ENCODE measurements at places on chromosomes 16 and 17. TPM values are rescaled to one million over a fixed set of nuclear protein-coding genes. Genes with fewer than 3 reads are reported as not detected.

- DNase-seq = no peak
These were observed 14.4 kb downstream of the EPOP start for GRCh38 chr17:38660097-38661025.

DNA sequence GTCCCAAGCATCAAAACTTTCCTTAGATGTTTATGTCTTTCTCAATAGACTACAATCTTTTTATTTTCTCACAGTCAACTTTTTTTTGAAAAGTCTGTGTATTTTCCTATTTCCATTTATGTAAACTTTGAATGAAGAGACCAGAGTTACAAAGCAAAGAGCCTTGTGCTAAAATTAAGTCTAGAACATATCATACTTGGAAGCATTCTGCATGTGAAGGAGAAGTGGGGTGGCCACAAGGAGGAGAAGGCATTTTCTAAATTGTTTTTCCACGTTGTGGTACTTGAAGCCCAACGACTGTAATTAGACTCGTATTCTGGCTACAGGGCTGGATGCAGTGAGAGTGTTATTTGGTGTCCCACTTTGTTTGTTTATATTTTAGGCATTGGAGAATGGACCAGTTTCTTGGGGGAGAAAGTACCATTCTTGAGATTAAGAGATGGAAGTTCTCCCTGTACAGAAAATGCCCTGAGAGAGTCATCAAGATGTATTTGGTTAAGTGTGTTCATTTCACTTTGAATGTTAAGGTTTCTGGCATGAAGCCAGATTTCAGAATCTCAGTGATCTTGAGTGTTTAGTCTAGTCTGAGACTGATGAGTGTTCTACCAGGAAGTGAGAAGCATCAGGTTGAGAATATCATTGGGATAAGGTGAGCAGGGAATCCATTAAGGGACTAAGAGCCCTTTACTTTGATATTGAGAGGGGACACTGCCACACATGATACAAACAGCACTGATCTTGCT lies 71.6 kb downstream of the MAP2K6 start:
- DNase-seq = no peak

- DNase-seq = no peak
These were observed 363.7 kb downstream of the SNX29 start for GRCh38 chr16:12340151-12340733.

DNA sequence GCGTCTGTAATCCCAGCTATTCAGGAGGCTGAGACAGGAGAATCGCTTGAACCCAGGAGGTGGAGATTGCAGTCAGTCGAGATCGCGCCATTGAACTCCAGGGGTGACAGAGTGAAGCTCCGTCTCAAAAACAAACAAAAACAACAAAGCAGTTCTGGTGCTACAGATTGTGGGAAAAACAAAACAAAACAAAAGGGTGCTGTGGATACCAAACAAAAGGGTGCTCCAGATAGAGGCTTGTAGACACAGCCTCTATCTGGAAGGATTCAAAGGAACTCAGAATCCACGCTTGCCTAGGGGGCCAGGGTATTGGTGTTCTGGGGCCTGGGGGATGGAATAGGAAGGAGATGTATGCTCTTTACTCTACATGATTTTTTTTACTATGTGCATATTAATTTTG lies 2.5 kb downstream of the MYLK3 start:
- no peak for DNase-seq

GRCh38 chr16:62404842-62405611 lies 368.8 kb upstream of the CDH8 start:
- no peak for DNase-seq

GRCh38 chr16:89442990-89443726 lies 47.2 kb downstream of the ANKRD11 start:
- DNase-seq = peak; percentile 55

GRCh38 chr17:5560361-5560988 lies 23.8 kb downstream of the NLRP1 start:
- no peak for DNase-seq

DNA sequence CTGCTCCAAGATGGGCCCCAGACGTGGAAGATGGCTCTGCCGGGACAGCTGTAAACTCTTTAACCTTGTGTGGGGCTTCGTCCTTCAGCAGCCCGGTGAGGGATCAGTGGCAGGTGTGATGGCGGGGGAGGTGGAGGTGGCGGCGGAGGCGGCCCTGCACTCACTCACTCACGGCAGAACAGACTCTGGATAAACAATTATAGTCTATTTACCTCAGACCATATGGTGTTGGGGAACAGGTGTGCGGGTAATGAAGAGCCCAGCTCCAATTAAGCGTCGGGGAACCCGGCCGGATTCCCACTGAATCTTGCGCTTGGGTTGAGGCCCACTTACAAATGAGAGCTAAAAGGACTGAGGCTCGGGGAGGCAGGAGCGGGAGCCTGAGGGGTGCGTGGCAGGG lies 104.3 kb upstream of the SDK2 start:
- DNase-seq = no peak

GRCh38 chr16:84334482-84334881 lies 33.9 kb upstream of the ATP2C2 start:
- DNase-seq = peak; percentile 4

DNA sequence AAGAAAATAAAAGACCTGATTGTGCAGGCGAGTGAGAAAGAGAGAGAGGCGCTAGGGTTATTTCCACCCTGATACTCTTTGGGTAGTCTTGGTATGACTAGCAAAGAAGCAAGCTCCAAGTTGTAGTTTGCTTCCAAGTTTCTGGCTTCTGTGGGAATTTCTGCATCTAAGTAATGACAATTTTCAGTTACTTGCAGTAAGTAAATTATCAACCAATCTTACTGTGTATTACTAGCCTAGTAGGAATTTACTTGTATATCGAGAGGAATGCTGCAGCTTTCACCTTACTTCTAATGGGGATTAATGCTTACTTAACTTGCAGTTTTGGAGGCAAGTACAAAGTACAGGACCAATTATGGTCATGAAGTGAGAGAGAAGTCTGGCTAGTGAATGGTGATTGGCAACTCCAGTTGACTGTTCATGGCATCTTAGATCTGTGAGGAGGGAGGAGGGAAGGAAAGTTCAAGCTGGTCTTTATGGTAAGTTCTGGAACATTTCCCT lies 31.9 kb downstream of the TENT4B start:
- no peak for DNase-seq

DNA sequence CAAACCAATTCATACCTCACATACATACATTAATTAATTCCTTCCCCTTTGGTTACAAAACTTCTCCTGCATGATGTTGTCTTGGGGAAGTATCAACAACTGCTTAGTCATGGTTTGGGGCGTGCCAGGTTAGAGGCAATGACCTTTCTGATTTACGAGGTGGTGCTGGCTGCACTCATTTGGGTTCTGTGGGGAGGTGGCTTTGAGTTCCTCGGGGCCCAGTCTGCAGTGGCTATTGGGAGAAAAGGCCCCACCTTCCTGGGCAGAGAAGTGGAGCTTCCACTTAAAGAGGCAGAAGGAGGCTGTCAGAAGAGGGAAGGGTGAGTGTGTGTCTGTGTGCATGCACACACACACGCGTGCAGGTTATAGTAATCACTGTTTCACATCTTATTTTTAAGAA lies 10.2 kb upstream of the ETV4 start:
- DNase-seq = peak; percentile 32

GRCh38 chr17:68611353-68612208 lies 10.4 kb upstream of the FAM20A start:
- DNase-seq = no peak

- no peak for DNase-seq
These were observed 1.0 kb downstream of the CMTM4 start for GRCh38 chr16:66695471-66695934.

DNA sequence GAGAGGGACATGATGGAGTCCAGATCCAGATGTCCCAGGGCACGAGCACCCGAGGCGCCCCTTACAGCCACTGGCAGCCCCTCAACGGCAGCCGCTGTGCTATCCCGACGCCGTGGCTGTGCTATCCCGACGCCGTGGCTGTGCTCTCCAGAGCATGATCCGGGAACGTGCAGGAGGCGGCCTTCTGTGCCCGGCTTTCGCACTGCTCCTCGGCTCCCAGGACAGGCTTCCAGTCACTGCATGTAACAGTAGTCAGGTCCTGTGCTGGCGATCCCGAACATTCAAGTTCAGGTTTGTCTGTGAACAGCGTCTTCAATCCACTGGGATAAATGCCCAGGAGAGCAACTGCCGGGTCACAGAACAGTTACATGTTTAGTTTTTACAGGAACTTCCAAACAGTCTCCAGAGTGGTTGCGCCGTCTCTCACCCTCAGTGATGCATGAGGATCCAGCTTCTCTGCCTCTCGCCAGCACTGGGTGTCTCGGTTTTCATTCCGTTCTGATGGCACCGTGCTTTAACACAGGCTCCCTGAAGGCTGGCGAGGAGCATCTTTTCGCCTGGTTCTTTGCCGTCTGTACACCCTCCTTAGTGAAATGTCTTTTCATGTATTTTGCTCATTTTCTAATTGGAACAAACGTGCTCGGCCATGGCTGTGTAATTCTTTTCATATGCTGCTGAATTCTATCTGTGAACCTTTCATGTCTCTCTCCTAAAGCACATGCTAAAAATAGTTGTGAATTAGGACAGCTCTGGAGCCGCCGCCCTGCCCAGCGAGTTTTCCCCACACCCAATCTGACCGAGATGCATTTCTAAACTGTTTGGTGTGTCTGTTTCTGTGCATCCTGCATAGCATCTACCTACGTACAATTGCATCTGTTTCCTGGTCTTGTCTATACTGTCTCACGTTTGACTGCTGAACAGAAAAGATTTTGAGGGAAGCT lies 72.6 kb upstream of the METRNL start:
- DNase-seq = no peak

DNA sequence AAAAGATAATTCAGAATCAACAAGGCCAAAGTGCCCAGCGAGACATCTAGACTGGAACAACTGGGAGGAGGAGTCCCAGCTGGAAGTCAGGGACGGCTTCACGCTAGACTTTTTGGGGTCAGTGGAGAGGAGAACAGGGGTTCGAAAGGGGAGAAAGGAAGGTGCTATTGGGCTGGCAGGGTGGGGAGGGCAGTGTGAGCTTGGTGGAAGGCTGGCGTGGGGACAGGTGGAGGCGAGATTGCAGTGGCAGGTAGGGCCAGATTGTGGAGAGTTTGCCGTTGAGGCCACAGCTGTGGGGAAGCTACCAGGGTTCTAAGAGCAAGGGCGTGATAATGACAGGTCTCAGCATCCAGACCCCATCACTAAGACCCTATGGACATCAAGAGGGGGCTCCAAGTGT lies 10.5 kb downstream of the SDK2 start:
- DNase-seq = no peak

GRCh38 chr17:12851901-12852435 lies 62.7 kb downstream of the ARHGAP44 start:
- DNase-seq = no peak

DNA sequence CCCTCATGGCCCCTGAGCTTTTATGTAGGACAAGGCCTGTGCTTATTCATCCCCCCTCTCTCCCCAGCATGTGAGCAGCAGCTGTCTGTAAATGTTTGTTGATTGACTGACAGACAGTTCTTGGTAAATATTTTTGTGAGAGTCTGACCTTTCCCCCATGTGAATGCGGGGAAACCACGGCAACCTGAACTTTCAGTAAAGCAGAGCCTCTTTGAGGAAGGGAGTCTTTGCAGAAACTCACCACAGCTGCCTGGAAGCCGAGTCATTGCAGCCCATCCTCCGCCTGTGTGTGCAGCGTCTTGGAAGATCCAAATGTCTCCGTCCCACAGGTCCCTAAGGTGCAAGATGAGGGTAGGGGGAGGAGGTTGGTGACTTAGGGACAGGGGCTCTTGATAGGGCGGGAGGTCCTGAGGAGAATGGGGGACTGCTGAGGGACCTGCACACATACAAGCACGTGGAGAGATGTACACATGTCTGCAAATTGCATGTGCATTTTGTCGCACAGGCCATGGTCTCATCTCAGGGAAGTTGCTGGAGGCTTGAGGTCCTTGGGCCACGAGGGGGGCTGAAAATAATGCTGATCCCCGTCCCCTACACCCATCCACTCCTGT lies 23.0 kb upstream of the IL21R start:
- DNase-seq = no peak

DNA sequence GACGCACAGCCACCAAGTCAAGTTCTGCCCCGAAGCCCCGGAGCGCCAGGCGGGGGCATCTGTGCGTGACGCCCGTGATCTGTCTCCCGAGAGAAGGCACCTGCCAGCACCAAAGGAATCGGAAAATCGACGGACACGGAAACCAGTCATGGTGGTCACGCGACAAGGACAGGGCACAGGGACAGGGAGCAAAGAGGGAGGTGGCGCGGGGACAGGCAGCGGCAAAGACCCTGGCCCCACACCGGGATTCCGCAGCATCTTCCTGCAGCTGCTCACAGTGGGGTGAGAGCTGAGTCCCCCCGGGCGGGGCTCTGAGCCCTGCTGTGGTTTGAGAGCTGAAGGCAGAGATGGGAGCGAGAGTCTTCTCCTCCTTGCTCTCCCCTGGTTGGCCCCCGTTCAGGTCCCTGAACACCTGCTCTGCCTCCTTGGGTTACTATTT lies 56.4 kb downstream of the ABR start:
- DNase-seq = no peak

GRCh38 chr16:6095414-6095813 lies 997.8 kb upstream of the EEF2KMT start:
- DNase-seq = no peak

- peak; percentile 92 for DNase-seq
These were observed 14.8 kb downstream of the PLD6 start for GRCh38 chr17:17191346-17191792.

DNA sequence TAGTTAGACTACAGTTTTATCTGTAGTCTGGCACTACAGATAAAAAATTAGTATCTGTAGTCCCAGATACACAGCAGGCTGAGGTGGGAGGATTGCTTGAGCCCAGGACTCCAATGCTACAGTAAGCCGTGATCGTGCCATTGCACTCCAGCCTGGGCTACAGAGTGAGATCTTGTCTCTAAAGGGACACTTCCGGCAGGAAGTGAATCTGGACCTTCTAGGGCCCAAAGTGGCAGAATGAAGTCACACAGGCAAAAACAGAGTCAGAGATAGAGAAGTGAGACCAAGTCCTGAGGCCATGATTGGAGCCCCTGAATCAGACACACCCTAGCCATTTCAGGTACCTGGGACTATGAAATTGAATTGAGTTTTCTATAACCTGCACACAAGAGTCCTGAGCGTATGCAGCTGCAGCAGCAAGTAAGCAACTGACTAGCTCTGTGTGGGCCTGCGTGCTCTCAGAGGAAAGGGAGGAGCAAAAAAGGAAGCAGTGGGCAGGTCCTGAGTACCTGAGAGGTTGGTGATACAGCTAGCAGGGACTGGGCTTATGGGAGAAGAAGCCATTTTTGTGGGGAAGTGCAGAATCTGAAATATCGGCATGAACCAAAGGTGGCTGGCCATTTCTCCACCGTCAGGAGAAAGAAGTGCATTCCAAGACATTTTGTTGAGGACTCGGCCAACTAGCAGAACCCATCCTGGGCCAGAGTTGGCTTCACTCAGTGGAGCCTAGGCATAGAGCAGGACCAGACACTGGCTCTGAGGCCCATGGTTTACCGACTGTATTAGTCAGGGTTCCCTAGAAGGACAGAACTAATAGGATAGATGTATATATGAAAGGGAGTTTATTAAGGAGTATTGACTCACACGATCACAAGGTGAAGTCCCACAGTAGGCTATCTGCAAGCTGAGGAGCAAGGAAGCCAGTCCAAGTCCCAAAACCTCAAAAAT lies 27.2 kb upstream of the BRD7 start:
- DNase-seq = no peak

GRCh38 chr16:19382887-19383816 lies 34.5 kb upstream of the TMC5 start:
- no peak for DNase-seq

The TP53 gene
- total RNA-seq = 18.1 TPM

The HSD3B7 gene
- 12.8 TPM for total RNA-seq

The MAP2K3 gene
- 99.6 TPM for total RNA-seq

The NPLOC4 gene
- total RNA-seq = 204 TPM

The CLEC18B gene
- total RNA-seq = 1.1 TPM

The EPOP gene
- total RNA-seq = 0.50 TPM

The DNAH2 gene
- 0.04 TPM for total RNA-seq

The RNF43 gene
- total RNA-seq = not detected

The TMC5 gene
- not detected for total RNA-seq

The KRT32 gene
- not detected for total RNA-seq

All from psoas muscle (tissue), 8 donors.